Stomach (tissue), 19 donors: ENCODE measurements at places on chromosomes 3 and 15. TPM values are rescaled to one million over a fixed set of nuclear protein-coding genes. Genes with fewer than 3 reads are reported as not detected.

- peaks cover 41% of the 10 kb centered on the region for H3K36me3 ChIP-seq
- H3K4me3 ChIP-seq = peak overlapping the region; percentile 96
- no peaks in the 10 kb centered on the region for H3K27me3 ChIP-seq
- peaks cover 27% of the 10 kb centered on the region for H3K4me1 ChIP-seq
- H3K27ac ChIP-seq = peak overlapping the region; percentile 86
Measured at GRCh38 chr3:49104052-49104426, 518 bp downstream of the QARS1 start.

- H3K27me3 ChIP-seq = no peaks in the 10 kb centered on the region
- DNase-seq = no peak
- no peak overlapping the region for H3K4me3 ChIP-seq
- no peak overlapping the region for H3K27ac ChIP-seq
- H3K4me1 ChIP-seq = no peaks in the 10 kb centered on the region
Measured at GRCh38 chr15:63544258-63545026, 40.0 kb downstream of the USP3 start.

GRCh38 chr15:77393471-77393840 is 26.4 kb downstream of the PEAK1 start:
- H3K4me1 ChIP-seq = peaks cover 12% of the 10 kb centered on the region
- H3K27me3 ChIP-seq = no peaks in the 10 kb centered on the region
- H3K4me3 ChIP-seq = no peak overlapping the region
- DNase-seq = no peak
- no peak overlapping the region for H3K27ac ChIP-seq

GRCh38 chr3:64489361-64490044 is 198.3 kb downstream of the ADAMTS9 start:
- H3K4me1 ChIP-seq = peaks cover 25% of the 10 kb centered on the region
- no peak overlapping the region for H3K27ac ChIP-seq
- H3K27me3 ChIP-seq = no peaks in the 10 kb centered on the region
- no peaks in the 10 kb centered on the region for H3K36me3 ChIP-seq
- peak overlapping the region; percentile 11 for H3K4me3 ChIP-seq

GRCh38 chr3:34024447-34025240 is 226.2 kb downstream of the PDCD6IP start:
- no peak overlapping the region for H3K4me3 ChIP-seq
- H3K36me3 ChIP-seq = no peaks in the 10 kb centered on the region
- H3K27me3 ChIP-seq = no peaks in the 10 kb centered on the region
- DNase-seq = no peak

- H3K4me1 ChIP-seq = no peaks in the 10 kb centered on the region
- no peaks in the 10 kb centered on the region for H3K36me3 ChIP-seq
- no peak for DNase-seq
- no peak overlapping the region for H3K4me3 ChIP-seq
- no peak overlapping the region for H3K27ac ChIP-seq
Measured at GRCh38 chr3:59473636-59474035, 423.8 kb upstream of the CFAP20DC start.

SELENOK gene
- total RNA-seq = 25.1 TPM
